Renal cortex interstitium (tissue), 15 donors: ENCODE measurements at places on chromosomes 1 and 21. TPM values are rescaled to one million over a fixed set of nuclear protein-coding genes. Genes with fewer than 3 reads are reported as not detected.

Gene GON4L
- polyA plus RNA-seq = 52.0 TPM

Gene MTMR11
- polyA plus RNA-seq = 26.6 TPM

DNA sequence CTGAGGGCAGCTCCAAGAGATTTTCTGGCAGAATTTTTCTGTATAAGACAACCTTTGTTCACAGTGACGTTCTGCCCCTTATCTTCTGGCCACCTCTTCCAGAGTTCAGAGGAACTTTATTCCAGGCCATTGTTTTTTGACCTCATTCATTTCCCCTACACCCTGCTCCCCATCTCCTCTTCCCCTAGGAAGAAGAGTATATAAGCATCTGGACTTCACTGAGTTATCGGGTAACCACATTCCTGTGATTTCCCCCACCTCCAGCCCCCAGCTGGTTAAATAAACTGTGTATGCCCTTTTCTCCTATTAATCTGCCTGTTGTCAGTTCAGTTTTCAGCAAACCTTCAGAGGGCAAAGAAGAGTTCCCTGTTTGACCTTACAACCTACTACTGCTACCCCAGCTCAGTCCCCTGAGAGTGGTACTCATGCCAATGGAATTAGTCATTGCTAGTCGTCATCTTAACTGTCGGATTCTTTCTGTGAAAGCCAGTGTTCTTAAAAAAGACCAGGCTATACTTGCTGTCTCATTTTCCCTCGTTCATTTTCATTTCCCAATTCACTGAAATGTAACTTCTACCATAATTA is 14.3 kb upstream of the ALG14 start:
- no peak for DNase-seq

GRCh38 chr21:46124083-46124925 is 26.4 kb downstream of the COL6A2 start:
- DNase-seq = no peak

DNA sequence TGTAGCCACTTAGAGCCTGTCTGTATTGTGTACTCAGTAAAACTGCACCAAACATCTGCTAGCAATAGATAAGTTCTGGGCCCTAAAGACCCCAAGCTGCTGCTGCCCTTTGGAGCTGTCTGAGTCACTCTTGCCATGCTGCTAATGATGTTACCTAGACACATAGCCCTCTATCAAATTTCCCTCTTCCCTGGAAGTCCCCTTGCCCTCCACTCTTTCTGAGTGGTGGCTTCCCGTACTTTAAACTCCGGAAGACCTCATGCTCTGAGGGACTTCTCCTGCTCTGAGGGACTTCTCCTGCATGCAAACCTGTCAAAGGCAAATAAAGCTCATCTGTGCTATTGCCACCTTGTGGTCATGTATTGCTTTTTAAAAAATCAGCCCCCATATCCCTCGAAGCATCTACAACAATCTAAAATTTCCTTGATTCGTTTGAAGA is 34.0 kb downstream of the FH start:
- DNase-seq = no peak

DNA sequence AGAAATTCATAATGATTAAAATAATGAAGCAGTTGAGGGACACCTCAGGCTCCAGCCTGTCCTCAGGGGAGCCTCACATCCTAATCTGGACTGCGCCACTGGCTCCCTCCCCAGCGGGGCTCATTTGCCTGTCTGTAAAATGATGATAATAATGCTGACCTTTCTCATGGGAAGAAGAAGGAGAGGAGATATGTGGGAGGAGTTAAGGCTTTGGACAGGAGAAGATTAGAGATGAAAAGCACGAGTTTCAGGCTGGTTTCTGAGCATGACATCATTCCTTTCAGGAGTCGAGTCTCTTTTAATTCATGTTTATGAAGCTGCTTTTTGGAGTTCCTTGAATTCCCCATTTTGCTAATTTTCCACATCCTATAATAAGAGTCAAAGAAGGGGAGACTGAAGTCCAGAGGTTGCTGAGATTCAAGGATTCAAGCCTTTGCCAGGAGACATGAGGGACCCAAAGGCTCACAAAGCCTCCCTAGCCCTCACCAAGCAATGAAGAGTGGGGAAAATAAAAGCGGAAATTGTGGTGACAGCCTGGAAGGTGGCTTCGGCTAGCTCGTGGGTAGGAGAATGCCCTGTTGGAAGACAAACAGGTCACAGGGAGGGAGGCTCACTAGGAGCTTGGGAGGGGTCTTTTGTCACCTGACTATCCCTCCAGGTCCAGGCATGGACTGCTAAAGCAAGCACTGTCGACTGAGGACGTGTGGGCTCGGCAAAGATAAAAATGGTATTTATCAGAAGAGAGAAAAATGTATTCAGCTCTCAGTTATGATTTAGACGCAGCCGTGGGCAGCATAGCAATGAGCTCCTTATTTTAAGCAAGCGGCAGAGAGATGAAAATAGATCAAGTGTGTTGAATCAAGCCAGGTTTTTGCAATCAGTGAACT is 27.5 kb upstream of the STMN1 start:
- no peak for DNase-seq
